ENCODE measurements at places on chromosomes 7 and 10.

DNA sequence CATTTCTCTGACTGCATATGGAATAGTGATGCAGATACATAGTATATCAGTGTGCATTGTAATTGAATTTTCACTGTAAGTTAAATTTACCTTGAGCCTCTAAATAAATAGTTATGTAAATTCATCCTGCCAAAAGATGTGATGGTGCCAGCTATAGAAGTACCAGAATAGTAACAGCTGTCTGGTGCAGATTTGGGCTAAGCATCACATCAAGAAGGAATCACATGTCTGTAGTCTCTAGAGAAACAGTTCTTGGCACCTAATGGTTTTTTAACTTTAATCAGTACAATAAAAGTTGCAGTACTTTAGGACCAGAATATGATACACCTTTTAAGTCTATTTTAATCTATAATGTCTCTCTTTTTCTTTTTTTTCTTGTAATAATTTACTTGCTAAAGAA is 17.4 kb downstream of the PLEKHA1 start:
- no peak for DNase-seq

- DNase-seq, result no peak
Measured at GRCh38 chr7:70498232-70498992, 633.5 kb upstream of the GALNT17 start.

DNA sequence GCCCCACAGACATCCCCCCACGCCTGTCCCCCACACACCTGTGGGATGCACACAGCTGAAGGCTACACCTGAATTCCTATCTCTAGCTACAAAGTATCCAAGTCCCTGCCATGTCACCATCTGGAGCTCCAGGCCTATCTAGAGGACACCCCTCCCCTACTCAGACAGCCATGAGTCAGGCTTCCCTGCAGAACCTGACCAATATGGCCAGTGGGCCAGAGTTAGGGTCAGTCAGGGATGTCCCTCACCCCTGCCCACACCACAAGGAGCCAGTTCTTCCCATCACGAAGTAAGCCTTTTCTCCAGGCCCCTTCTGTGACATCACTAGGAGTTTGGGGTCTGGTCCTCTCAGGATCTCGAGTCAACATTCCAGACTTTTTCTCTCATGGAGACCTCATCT is 10.6 kb upstream of the SLC18A3 start:
- no peak for DNase-seq

DNA sequence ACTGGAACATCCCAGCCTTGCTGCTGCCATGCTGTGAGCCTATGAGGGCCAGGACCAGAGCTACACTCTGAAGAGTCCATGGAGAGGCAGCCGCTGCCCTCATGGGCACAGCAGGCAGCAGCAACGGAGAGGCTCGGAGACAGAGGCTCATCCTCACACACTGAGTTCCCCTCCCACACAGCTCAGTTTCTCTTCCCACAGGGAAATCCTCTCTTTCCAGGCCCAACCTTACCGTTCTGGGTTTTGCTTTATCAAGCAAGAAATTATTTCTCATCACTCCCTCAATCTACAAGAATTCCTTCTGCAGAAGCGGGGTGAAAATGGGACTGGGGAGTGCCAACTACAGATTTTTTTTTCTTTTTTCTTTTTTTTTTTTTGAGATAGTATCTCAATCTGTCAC is 36.6 kb downstream of the GOLGA7B start:
- DNase-seq, result no peak

- no peak for DNase-seq
Measured at GRCh38 chr10:16681521-16681920, 135.7 kb downstream of the RSU1 start.

GRCh38 chr7:70588191-70588921 is 543.6 kb upstream of the GALNT17 start:
- no peak for DNase-seq

- DNase-seq, result no peak
Measured at GRCh38 chr7:142194201-142194600, 63.7 kb downstream of the PRSS58 start.

DNA sequence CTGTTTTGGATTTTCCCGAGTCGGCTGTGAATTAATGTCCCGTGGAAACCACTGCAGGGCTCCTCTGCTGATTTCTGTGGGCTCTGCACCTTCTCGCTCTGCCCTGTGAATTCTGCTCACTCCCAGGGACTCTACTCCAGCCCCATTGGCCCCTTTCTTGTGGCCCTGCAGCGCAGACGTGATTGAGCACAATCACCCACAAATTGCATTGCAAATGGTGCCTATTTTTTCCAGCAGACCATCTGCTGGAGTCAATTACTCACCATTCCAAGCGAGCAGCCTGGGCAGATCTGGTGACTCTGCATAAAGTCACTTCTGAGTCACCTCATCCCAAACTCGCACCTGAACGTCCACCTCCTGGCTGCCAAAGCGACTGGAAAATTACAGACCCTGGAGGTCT is 235.8 kb downstream of the PAXIP1 start:
- DNase-seq, result no peak

GRCh38 chr10:133186416-133187090 is 26.5 kb downstream of the KNDC1 start:
- no peak for DNase-seq

- DNase-seq, result no peak
Measured at GRCh38 chr7:44291066-44291732, 34.2 kb downstream of the CAMK2B start.

DNA sequence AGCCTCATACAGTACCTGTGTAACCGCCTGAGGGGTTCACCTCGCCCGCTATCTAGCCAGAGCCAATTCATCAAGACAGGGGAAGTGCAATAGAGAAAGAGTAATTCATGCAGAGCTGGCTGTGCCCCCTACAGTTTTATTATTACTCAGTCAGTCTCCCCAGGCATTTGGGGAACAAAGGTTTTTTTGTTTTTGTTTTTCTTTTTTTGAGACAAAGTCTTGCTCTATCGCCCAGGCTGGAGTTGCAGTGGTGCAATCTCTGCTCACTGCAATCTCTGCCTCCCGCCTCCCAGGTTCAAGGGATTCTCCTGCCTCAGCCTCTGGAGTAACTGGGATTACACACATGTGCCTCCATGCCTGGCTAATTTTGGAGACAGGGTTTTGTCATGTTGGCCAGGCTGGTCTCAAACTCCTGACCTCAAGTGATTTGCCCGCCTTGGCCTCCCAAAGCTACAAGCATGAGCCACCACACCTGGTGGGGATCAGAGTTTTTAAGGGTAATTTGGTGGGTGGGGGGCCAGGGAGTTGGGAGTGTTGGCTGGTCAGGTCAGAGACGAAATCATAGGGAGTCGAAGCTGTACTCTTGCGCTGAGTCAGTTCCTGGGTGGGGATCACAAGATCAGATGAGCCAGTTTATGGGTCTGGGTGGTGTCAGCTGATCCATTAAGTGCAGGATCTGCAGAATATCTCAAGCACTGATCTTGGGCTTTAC is 116.5 kb downstream of the MARCHF5 start:
- DNase-seq, result no peak

DNA sequence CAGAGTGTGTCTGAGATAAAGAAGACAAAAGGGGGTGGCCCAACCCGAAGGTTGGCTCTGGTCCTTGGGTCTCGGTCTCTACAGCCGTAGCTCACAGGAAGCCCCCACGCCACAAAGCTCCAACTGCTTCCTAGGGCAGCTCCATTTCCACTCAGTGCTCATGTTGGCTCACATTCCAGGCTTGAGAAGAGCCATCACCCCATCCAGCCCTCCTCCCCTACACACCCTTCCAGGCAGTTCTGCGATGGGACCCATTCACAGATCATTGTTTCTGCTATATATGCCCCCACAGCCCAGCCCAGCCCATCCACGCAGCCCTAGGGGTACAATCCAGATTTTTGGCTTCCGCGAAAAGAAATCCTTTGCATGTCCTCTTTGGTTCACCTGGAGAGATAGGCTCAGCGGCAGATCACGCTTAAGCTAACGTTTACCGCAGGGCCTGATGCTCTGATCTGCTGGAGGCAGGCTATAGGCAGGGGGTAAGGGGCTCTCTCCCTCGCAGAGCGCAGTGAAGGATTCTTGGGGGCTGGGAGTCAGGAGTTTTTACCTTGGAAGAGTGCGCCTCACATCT is 6.2 kb upstream of the HOXA11 start:
- DNase-seq, result no peak

DNA sequence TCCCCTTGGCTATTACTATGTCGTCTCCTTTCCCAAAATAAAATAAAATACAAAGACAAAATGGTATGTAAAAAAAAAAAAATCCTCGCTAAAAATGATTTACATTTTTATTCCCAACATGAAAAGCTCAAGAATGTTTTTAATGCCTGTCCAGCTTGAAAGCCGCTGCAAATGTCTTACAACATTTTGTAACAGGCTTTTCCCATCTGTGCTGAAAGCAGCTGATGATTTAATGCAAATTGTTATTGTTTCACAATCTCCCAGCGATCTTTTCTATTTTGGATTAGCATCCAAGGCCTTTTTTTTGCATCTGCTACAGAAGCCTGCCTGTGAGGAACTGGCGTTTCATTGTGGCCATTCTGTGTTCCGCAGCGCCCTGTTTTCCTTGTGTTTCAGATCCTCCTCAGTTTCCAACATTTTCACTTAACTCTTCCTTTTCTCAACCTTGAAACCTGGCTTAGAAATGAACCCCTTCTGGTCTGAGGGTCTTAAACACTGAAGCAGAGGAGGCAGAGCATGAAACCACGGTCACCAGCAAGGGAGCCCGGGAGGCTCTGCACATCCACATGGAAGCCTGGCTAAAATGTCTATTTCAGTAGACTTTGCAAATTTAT is 712.1 kb downstream of the PARD3 start:
- DNase-seq, result no peak

GRCh38 chr7:150567871-150568301 is 696 bp downstream of the GIMAP4 start:
- peak; percentile 49 for DNase-seq

GRCh38 chr7:33053721-33054120 is 8.9 kb downstream of the NT5C3A start:
- DNase-seq, result no peak

- no peak for DNase-seq
Measured at GRCh38 chr10:128945398-128945797, 521.6 kb upstream of the MGMT start.

- DNase-seq, result peak; percentile 50
Measured at GRCh38 chr7:120792091-120792860, 65.7 kb downstream of the TSPAN12 start.

- DNase-seq, result peak; percentile 60
Measured at GRCh38 chr7:131008840-131009711, 275.1 kb upstream of the KLF14 start.

DNA sequence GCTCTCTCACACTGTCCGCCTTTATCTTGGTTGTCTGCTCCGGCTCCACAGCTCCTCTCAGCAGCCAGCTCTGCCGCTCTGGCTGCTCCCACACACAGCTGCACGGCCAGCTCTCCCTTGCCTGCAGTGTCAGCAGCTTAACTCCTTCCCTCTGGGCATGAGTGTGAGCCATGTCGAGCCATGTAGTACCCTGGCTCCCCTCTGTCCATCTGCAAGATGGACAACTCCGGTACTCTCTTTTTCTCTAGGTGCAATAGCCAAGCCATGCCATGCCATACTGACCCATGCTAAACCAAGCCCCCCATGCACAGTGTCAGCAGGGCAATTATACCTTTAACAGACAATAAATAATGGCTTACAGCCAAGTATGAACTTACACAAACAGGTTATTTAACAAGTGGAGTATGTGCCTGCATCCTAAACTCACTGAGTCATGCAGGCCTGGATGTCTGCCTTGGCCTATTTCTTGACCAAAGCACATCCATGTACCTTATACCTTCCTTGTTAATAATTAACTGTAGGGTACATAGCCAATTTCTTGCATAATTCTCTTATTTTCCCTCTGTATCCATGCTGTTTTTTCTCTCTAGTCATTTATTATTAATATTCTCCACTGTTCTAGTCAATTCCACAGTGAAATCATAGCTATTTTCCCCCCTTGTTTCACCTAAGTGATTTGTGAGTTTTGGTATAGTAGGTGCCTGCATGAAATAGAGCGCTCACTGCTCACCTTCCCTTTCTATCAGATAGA is 170.9 kb downstream of the CDK14 start:
- DNase-seq, result no peak

- DNase-seq, result no peak
Measured at GRCh38 chr10:100318207-100318606, 11.8 kb downstream of the PKD2L1 start.

DNA sequence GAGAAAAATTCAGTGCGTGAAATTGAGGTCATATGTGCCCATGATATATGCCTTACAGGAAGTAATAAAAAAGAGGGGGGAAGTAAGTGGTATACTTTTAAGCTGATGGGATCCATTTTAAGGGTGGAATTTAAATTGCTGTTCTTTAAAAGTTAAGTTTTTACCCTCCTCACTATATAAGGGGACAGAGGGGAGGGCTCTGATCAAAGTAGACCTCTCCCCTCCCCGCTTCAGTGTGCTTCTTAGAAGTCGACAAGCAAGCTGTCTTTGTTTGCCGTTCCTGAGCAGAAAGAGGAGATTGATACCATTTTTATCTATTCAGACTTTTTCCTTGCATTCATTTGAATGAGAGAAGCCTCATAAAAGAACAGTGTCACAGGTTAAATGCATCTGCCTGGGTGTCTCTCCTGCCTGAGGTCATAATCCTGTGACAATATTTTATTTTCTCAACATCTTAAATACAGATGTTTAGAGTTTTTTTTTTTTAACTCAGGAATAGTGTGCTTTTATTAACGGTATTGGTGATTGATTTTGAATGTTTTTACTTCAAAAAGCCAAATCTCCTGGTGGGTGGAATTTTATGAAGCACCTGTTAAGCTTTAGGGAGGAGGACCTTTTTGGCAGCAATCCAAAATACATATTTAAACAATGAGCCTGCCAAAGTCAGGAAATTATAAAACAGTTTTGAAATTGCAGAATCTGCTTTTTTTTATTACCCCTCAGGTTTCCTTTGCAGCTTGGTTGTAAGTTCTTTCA is 141.7 kb downstream of the KAT6B start:
- DNase-seq, result no peak

DNA sequence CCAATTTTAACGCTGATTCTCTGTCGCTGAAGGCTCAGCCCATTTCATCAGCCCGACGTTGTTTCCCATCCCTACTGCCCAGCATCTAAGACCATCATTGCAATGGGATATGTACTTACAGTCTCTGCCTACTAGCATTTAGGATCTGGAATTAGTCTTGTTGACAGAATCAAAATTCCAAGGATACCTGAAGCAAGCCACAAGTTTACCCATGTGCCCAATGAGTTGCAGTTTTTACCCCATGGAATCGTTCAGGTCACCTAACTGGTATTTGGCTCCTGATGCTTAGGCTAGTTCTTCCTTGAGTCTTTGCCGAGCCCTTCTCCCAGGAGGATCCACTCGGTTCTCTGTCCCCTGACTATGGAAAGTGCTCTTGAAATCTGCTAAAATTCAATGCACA is 276.8 kb downstream of the DNAJB9 start:
- DNase-seq, result no peak

DNA sequence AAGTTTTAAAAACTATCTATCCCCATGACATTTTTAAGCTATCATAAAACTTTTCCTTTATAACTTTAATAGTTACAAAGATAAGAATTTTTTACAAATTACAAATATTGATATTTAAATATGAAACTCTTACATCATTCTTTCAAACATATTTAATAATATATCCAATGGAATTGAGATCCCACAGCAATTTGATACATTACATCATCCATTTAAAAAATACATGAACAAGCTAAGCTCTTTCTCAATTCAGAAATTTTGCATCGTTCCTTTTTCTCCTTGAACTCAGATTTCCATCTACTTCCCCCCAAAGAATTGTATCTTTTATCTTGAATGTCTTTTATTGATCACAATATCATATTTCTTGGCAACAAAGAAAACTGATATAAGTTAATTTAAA is 118.4 kb upstream of the GLCCI1 start:
- no peak for DNase-seq

All from CD4-positive, alpha-beta T cell treated with Interleukin-2 at 100 ng/mL for 4 hours (primary cell).